ENCODE measurements at places on chromosomes 3 and 15.

DNA sequence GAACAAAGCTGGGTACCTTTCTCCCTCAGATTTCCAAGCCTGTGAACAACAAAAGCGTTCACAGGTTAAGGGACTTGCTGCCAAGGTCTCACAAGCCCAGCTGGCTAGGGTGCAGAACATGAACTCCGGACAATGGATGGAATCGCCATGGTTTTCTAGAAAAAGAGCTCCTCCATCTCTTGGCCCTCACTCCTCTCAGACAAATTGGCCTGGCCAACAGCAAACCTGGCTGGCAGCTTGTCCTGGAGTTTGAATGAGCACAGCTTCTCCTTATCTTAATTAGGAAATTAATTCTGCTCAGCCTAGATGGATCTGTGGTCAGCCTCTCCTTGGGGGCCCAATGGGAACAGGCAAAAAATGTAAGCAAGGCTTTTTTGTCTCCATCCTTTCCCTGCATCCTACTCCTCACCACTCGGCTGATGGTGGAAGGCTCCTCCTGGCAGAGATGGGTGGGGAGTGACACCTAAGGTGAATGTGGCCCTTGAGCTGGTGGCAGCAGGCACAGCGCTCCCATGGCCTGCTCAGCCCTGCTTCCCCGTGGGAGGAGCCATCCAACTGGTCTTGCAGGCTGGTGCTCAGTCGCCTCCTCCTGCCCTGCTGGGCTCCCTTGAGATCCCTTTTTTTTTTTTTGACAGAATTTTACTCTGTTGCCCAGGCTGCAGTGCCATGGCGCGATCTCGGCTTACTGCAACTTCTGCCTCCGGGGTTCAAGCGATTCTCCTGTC lies 5.8 kb downstream of the KLHL25 start:
- no peak for DNase-seq

GRCh38 chr3:8835385-8835784 lies 66.0 kb upstream of the OXTR start:
- no peak for DNase-seq

- peak; percentile 42 for DNase-seq
Measured at GRCh38 chr15:43903864-43904290, 77.1 kb downstream of the WDR76 start.

GRCh38 chr15:66573719-66574595 lies 8.2 kb upstream of the LCTL start:
- DNase-seq = no peak

- no peak for DNase-seq
Measured at GRCh38 chr3:150161011-150161410, 190.3 kb upstream of the PFN2 start.

DNA sequence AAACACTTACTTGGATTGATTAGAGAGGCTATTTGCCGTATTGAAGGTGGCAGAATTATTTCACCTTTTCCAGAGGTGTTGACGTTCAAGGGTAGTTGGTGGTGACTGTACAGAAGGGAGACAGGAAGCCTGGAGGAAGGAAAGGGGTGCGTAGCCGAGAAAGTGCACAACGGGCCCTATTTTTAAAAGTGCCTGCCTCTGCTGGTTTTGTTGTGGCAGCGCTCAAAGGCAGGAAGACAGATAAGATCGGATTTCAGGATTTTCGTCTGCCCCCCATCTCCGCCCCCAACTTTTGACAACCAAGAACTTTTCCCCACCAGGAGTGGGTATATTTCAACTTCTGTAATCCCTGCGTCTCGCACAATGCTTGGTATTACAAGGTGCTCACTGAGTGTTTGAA lies 38.5 kb downstream of the SMAD3 start:
- peak; percentile 69 for DNase-seq

- no peak for DNase-seq
Measured at GRCh38 chr3:152586974-152587373, 248.0 kb upstream of the P2RY1 start.

DNA sequence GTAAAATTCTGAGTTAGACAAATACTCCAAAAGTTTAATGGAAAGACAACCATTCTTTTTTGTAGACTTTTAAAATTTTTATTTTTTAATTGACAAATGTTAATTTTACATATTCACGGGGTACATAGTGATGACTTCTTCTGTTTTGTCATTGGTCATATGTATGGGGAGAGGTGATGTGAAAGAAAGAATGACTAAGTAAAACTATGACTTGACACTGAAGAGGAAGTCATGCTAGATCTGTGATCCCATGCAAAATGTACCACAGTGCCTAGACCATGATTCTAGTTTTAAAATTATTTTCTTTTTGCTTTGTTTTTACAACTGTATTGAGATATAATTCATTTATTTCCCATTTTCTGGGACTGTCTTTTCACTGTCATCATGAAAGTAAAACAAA lies 281.6 kb downstream of the MBNL1 start:
- DNase-seq = no peak

- no peak for DNase-seq
Measured at GRCh38 chr15:36251450-36251849, 328.0 kb upstream of the CDIN1 start.
